Uterine smooth muscle cell (primary cell): ENCODE measurements at places on chromosomes 12 and 14. TPM values are rescaled to one million over a fixed set of nuclear protein-coding genes. Genes with fewer than 3 reads are reported as not detected.

LRRC9 gene
- total RNA-seq = under 0.01 TPM in 1 of 2 replicates, not detected in the other

MIP gene
- not detected in 2 replicates for total RNA-seq

CCDC197 gene
- total RNA-seq = not detected in 2 replicates

C14orf39 gene
- total RNA-seq = not detected in 2 replicates
